ENCODE measurements at places on chromosomes 11 and 22.

DNA sequence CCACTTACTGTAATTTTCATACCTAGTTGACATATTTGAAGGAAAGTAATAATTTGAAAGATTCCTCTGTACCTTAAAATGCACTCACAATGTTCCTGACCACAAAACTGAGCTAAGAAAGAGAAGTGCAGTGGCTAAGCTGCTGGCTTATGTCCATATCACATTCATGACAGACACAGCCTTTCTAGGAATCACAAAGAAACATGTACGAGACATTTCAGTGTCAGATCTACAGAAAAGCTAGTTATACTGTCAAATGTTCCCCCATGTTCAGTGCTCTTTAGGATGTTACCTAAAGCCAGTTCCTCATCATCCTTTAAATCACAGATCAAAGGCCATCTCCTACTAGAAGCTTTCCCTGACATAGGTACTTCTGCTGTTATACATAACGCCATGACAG, 142.2 kb upstream of the C11orf58 start:
- DNase-seq, result no peak

GRCh38 chr11:113668255-113668654, 37.9 kb downstream of the TMPRSS5 start:
- no peak for DNase-seq

GRCh38 chr11:118427707-118428106, 8.6 kb upstream of the KMT2A start:
- no peak for DNase-seq

- no peak for DNase-seq
These were observed 7.6 kb downstream of the DLG2 start for GRCh38 chr11:85619499-85619898.

DNA sequence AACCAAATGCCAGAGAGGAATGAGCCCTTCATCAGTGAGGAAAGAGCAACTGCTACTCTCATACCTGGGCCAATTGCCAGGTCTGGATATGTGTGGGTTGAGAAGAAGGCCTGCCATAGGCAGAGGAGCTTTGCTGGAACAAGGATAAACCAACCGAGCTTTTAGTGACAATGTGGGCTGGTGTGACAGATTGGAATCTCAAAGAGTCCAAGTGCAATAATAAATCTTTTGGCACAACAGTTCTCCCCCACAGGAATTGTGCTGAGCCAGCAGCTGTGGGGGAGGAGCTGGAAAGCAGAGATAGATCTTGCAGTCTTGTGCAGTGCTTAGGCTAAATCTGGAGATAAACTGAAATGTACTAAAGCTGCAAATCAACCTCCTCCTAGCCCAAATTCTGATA, 79.4 kb upstream of the ISX start:
- DNase-seq, result no peak

DNA sequence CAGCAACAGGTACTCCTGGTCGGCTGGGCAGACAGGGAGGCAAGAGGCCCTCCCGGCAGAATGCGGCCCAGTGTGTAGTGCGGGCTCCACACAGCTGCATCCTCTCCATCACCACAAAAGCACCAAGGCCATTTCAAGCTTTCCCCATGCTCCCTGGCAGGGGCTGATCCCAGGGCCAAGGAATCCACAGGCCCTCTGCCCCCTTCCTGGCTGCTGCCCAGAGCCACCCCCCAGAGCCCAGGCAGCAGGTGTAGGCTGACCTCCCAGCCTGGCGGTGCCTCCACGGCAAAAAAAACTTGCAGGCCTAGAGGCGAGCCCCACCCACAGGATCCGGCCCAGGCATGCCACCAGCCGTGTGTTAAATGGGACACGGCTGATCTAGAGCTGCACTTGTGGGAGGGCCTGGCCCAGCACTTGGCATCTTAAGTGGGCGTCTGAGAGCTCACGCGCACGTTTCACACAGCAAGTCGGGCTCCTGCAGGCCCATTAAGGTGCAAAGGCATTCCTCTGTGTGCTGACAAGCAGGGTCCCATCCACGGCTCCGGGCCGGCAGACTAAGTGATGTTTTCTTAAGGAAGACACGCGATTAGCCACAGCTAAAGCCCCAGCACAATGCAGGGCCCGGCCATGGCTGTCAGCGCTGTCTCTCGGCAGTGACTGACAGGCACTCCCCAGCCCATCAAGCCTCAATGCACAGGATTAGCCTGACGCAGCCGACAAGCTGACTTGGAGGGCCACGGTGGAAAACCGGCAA, 19.8 kb upstream of the GNB1L start:
- no peak for DNase-seq

DNA sequence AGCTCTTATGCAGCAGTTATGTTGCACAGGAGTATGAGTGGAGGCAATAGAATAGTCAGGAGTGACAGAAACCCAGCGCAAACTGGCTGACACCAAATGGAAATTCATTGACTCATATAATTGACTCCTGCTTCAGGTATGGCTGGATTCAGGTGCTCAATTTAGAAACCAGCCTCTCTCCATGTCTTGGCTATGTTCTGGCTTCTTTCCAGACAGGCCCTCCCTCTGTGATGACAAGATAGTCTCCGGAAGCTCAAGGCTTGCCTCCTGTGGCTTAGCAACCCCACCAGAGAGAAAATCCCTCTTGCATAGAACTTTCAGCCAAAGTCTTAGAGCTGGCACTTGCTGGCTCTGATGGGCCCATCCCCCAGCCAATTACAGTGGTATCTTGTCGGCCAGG, 28.1 kb upstream of the MN1 start:
- DNase-seq, result no peak

All from C1 segment of cervical spinal cord (tissue), 14 donors.